ENCODE measurements at places on chromosomes 16 and 17.
A peak's percentile ranks its signal among the peaks of the same experiment; 100 is the strongest.

GRCh38 chr16:23391381-23392222, 61.4 kb downstream of the COG7 start:
- no peak for DNase-seq

GRCh38 chr16:65312071-65312470, 190.2 kb upstream of the CDH11 start:
- no peak for DNase-seq

DNA sequence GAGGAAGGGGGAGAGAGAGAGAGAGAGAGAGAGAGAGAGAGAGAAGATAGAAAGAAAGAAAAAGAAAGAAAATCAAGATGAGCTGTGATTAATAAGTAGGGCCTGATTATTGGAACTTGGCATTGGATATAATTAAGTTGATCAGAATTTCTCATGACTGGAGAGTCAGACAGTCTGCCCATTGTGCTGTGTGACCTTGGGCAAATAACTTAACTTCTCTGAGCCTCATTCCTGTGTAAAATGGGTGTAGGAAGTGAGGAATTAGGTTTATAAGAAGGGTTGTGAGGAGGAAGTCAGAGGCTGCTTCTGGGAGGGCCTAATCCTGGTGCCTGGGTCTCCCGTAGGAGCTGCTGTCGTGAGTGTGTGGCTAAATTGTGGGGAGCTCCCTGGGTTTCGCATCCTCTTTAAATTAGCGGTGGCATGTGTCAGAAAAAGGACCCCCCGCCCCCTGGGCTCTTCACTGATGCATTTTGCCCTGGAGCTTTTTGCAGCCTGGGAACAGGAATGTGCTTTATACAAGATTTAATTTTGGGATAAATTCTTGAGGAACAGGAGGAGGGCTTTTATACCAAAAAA, 76.0 kb downstream of the CMIP start:
- DNase-seq = no peak

DNA sequence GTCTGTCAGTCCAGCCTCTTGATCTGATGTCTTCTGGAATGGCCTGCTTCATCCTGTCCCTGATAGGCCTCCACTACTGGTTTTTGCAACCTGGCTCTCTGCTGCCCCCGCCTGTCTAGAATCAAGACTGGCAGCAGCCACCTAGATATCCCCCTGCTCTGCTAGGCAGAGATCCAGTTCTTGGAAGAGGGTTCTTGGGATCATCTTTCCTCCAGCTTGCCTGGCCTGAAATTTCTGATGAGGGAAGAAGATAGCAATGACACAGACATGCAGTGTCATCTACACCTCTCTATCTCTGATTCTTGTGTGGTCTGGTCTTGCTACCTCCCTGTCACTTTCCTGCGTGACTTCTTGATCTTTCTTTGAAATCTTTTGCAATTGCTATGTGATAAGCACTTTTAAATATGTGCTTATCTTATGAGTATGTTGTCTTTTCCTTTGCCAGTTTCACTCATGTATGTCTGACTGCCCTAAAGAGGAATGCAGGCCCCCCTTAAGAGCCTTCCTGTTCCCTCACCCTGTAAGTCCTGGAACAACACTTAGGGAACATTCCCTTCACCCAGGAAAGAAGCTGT, 20.3 kb upstream of the NFATC3 start:
- peak; percentile 80 for DNase-seq

DNA sequence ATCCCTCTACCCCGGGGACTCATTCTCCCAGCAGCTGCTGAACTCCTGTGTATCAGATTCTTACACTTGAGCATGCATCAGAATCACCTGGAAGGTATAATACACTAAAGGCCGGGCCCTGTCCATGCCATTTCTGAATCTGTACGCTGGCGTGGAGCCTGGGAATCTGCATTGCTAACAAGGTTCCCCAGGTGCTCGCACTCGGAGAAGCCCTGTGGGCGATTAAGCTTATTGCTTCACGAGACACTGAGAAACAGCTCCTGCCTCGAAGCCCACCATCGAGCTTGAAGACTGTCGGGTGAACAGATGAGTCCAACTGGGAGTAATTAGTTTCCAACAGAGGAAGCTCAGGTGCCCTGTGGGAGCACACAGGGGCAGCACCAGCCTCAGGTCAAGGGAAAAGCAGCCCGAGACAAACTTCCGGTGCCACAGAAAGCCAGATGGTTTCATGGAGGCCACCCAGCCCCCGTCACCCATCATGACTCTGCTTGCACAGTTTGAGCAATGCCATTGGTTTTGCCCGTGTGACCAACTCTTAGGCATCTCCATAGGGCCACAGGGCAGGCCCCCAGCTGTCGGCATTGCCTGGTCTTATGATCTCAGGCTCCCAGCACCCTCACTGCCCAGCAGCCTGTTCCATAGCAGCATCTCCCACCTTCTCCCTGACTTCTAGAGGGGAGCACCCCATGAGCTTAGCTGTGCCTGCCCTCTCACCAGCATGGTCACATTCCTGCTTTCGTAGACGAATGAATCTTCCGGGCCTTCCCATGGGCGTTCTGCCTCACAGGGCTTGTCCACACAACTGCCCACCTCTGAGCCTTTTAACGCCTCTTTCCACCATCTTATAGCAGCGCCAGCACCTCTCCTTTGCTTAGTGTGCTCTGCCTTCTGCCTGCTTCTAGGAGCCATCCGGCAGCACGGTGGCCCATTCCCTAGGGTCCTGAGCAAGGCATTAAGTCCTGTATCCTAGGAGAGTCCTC, 10.9 kb downstream of the CTRB2 start:
- DNase-seq = no peak

DNA sequence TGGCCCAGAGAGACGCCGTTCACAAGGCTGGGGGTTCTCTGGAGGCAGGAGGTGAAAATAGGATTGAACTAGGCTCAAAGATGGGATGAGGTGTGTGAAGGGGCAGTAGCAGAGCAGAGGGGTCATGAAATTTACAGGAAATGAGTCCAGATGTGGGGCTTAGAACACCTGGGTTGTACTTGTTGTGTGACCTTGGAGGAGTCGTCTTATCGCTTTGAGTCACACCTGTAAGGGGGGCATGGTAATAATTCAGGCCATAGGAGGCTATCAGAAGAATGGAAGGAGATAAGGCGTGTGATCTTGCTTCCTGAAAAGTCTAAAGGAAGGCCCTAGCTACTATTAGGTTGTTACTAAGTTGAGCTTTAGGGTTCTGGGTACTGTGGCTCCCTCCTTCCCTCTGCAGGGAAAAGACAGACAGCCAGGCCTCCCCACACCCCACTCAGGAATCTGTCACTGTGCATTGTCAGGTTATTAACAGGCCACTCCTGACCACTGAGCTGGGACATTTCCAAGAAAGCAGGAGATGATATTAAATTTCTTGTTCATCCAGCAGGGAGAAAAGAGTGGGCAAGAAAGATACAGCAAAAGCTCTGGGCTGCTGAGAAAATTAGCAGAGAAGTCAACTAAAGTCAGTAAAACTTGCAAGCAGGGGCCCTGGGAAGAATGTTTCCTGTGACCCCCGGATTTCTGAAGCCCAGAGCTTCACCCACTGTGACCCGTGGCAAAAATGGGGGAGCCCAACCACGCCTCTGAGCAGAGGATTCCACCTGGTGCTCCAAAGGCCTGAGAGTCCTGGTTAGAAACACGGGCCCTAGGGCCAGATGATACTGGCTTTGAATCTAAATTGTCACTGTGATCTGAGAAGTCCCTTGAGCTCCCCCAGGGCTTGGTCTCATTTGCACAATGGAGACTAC, 6.0 kb upstream of the CDC42EP4 start:
- no peak for DNase-seq

DNA sequence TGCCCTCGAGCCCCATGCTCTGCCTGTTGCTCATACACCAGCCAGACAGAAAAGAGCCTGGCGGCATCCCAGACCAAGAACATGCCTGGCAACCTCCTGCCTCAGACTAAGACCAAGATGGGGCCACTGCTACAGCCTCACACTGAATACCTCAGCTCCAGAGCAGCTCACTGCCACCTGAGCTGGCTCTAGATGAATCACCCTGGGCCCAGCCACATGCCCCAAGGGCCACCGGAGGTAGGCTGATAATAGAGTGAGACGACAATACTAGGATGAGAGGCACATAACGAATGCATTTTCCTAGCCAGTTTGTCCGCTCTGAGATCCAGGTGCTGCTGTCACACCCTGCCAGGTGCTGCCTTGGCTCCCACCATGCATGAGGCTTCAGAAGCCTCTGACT, 13.0 kb downstream of the PIP4K2B start:
- no peak for DNase-seq

GRCh38 chr17:42695500-42695899, 13.2 kb downstream of the CNTNAP1 start:
- no peak for DNase-seq

GRCh38 chr16:50393858-50394802, 25.3 kb upstream of the BRD7 start:
- no peak for DNase-seq

- DNase-seq = no peak
These were observed 2.0 kb downstream of the YWHAE start for GRCh38 chr17:1398028-1398427.

GRCh38 chr17:17836818-17837379, at the start of gene SREBF1:
TSS of gene SREBF1 (minus strand) at chr17:17836986. CDS start at chr17:17836817, 169 bp downstream.
- no peak for DNase-seq

DNA sequence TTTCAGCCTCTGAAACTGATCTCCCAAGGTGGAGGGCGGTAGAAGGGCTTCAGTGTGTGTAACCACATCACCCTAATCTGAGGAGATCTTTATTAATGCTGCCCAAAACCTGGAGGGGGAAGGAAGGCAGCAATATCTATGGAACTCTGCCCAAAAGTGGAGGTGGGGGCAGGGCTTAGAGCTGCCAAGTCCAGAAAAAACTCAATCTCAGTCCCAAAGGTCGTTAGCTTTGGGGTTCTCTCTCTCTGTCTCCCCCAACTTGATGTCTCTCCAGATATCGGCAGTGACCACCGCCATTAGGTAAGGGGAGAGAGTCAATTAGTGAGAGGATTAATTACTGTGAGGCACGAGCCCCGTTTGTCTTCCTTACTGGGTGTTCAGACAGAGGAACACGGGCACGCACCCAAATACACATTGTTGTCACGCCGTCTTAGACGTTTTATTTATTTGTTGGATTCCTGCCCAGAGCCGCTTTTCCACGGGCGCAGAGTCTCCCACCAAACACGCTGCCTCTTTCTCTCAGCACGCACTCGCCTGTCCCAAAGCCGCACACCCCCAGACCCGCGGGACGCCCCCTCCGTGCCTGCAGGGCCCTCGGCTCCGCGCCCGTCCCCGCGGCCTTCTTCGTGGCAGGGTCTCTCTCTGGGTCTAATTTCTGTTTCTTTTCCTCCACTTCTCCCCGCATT, 5.4 kb upstream of the LHX1 start:
- DNase-seq = no peak

DNA sequence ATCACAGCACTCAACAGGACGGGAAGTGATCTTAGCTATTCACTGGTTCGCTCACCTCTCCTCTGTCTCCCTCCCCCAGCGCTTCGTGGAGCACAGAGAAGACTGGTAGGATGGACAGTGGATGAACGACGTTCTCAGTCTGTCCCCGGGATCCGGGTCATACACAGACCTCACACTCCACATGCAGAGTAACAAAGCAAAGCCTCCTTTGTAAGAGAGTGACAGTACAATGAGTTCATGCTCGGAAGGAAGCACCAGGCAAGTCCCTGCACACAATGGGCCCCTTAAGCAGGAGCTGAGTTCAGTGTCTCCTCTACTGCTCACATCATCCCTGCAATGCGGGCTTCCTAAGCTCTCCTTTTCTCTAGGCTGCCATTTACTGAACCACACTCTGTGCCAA, 356.9 kb downstream of the C16orf95 start:
- DNase-seq = no peak

GRCh38 chr17:49365667-49366066, 3.6 kb upstream of the ZNF652 start:
- no peak for DNase-seq

DNA sequence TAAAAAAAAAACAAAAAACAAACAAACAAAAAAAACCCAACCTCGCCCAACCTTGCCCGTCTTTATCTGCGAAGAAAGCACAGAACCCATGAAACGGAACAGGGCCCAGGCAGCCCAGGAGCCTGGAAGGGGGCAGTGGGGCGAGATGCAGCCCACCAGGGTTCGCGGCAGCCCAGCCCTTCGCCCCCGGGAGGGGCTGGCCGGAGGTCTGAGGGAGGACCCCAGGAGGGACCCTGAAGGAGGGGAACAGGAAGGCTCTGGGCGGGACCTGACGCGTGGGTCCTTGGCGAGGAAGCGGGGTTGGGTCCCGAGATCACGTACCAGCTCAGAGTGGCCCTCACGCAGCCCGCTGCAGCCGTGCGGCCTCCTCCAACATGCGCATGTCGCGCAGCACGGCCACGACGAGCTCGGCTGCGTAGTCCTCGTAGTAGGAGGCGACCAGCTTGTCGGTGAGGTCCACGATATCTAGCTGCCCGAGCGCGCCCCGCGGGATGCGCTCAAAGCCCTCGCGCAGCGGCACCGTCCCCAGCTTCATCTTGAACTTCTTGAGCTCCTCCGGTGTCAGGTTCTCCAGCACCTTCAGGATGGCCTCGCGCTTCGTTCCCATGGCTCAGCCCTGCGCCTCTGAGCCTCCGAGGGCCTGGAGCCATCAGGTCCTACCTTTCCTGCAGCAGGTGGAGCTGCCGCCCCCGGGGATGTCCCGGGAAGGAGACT, at the start of gene PYDC1:
PYDC1 (minus strand) TSS at position 714 of the 714 bp plus-strand sequence; CDS start at position 607, 107 bp downstream.
- DNase-seq = no peak

- no peak for DNase-seq
These were observed 256.1 kb upstream of the RPL38 start for GRCh38 chr17:73947281-73947965.

DNA sequence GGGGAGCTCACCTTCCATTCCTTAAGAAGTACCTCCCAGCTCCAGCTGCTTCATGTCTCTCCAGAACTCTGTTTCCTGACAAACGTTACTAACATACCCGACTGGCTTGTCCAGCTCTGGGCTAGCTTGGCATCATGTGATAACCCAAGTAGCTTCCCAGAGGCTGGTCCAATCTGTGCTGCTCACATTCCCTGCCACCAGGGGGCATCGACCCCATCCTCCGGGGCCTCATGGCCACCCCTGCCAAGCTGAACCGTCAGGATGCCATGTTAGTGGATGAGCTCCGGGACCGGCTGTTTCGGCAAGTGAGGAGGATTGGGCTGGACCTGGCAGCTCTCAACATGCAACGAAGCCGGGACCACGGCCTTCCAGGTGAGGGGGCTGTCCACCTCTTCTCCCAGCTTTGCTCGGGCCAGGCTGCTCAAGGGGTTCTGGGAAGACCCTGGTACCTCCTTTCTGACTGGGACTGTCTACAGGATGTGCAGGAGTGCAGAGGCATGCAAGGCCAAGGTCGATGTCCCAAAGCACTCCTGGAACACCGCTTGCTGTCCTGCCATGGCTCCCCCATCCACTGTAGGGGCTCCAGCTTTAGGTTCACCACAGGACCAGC, 7.6 kb downstream of the EPX start:
- no peak for DNase-seq

GRCh38 chr16:27746076-27746855, 196.3 kb downstream of the KATNIP start:
- no peak for DNase-seq

All from AG04449 (cell line).